Panc1 (cell line): ENCODE measurements at places on chromosomes 7 and 10.

GRCh38 chr7:92987095-92987494, 130.7 kb downstream of the SAMD9 start:
- no peak for DNase-seq

GRCh38 chr10:123044391-123044790, 35.6 kb downstream of the ACADSB start:
- no peak for DNase-seq

DNA sequence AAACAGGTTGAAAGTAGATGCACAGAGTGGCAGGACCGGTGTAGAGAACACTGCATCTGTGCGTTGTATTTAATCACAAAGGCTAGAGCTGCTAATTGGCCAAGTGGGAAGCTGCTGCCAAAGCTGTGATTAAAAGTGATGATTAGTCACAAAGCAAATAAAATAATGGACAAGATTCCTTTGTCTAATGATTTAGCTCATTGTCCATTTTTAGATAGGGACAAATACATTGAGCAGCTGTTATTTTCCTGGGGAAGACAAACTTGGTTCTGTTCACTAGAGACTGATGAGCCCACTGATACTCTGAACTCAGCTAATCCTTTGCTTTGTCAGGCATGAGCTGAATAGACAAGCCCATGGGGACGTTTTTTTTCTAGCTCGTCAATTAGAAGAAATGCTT, 19.7 kb downstream of the UBE3C start:
- no peak for DNase-seq

DNA sequence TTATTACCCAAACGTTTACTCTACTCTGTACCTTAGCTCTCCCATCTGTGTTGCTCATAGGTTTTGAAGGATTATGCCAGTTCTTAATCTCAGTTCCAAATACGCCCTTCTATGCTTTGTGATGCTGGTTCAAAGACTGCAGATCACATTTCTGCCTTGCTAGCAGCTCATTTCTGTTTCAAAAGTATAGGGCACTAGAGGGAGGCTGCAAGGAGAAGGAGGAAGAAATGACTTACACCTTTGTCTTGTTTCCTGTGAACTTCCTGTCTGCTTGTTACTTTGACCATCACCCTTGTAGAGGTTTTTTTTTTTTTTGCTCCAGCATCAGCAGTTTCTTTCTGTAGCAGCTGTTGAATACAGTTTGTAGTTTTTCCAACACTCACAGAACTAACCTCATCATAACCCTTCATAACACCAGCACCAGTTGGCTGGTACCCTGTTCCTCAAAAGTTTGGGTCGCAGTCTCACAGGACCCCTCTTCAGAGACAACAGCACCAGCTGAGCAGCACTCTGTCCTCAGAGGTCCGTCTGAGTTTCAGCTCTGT, 16.5 kb downstream of the SLK start:
- DNase-seq = no peak

DNA sequence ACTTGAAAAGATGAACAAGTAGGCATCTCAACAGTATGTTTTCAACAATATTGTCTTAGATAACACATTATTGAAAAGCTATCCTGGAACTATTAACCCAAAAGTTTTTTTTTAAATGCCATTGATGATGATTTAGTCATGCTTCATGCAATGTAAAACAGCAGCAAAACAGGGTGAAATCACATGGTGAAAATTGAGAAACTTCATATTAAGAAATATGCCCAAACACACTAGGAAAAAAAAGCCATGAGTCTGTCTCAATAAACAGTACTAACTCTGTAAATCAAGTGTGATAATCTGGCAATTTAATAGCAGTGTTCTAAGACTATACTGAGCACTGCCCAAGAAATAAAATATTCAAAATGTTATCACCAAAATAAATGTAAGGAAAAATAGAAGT, 613.1 kb downstream of the KCNMA1 start:
- no peak for DNase-seq

DNA sequence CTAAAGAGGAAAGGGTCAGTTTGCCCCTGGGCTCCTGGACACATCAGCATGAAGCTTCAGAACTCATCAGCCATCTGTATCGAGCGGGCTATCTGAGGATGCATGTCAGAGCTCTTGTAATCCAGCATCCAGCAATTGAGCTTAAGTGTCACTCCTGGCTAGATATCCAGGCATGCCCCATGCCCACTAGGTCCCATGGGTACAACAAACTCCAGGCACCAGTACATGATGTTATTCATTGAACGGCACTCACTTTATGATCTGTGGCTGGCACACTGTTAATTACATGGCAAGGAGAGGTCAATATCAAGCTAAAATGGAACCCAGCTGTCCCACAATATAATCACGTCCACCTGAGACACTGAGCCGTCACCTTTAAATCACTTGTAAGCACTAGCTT, 274.2 kb downstream of the ELMO1 start:
- DNase-seq = no peak

DNA sequence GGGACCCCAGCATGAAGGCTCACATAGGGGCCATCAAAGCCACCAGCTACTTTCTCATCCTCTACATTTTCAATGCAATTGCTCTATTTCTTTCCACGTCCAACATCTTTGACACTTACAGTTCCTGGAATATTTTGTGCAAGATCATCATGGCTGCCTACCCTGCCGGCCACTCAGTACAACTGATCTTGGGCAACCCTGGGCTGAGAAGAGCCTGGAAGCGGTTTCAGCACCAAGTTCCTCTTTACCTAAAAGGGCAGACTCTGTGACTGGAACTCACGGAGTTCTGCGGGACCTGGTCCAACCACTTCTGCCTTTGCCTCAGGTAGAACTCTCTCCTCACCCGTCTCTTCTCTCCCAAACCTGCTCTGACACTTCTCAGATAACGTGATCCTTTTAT, 945 bp downstream of the TAS2R40 start:
- no peak for DNase-seq

DNA sequence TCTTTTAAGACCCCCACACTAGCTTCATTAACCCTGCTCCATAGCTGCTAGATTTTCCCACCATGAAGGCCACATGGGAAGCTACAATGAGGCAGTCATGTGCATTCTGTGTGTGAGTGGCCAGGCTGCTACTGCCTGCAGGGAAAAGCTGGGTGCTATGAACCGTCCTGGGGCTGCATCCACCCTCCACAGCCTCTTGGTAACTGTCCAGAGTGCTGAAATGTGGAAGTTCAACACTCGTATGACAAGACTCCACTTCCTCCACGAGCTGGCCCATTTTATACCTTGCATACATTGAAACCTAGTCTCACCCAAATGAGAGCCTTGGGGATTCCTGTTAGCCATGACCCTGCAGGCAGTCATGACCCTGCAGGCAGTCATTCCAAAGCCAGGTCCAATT, 59.4 kb downstream of the CUZD1 start:
- DNase-seq = no peak

- no peak for DNase-seq
These were observed 34.0 kb upstream of the DGKB start for GRCh38 chr7:14936554-14936953.

GRCh38 chr10:114937962-114938855, at the start of gene TRUB1:
TSS of gene TRUB1 (plus strand) at chr10:114938195. CDS start at chr10:114938254, 59 bp downstream.
- DNase-seq = peak; percentile 91

- DNase-seq = no peak
These were observed 1.3 kb upstream of the NMT2 start for GRCh38 chr10:15169555-15170401.
